ENCODE measurements at places on chromosomes 1 and 21.
A peak's percentile ranks its signal among the peaks of the same experiment; 100 is the strongest.

DNA sequence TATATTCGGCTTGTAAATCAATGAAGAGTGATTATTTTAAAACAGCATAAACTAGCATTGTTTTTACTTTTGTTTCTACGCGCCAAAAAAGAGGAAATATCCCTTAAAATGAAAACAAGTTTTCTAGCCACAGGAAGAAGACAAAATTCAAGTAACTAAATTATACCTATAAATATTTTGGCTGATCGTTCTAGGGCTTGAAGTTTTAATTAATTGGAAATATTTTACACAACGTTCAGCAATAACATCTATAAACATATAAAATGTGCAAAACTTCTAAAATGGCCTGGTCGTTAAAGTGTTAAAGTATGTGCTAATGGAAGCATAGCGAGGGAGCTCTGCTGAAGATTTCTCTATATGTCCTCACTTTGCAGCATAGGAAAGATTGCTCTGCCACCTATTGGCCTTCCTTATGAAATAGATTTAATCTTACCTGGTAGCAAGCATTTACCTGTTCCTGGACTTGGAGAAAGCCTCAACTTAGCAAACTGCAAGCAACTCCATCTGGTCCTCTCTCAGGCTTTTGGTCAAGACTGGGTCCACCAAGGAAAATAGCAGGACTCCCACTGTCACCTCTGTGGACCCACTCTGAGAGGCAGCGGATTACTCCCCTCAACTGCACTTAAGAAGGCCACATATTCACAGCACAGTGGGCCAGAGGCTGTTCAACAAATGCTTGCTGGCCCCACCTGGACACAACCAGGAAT lies 351.3 kb upstream of the RUNX1 start:
- DNase-seq: peak; percentile 3

- DNase-seq: no peak
Observed at GRCh38 chr1:246897302-246897701, 34.4 kb downstream of the AHCTF1 start.

- no peak for DNase-seq
Observed at GRCh38 chr1:7447093-7447492, 324.0 kb upstream of the VAMP3 start.

GRCh38 chr21:42411891-42412635 lies 8.4 kb downstream of the UBASH3A start:
- no peak for DNase-seq

GRCh38 chr1:22586356-22587130 lies 23.3 kb downstream of the EPHA8 start:
- DNase-seq: no peak

- no peak for DNase-seq
Observed at GRCh38 chr1:210437111-210437510, 108.4 kb downstream of the HHAT start.

- DNase-seq: no peak
Observed at GRCh38 chr1:11708554-11709350, 17.2 kb downstream of the DRAXIN start.

GRCh38 chr1:154736841-154737240 lies 128.9 kb upstream of the ADAR start:
- DNase-seq: no peak

DNA sequence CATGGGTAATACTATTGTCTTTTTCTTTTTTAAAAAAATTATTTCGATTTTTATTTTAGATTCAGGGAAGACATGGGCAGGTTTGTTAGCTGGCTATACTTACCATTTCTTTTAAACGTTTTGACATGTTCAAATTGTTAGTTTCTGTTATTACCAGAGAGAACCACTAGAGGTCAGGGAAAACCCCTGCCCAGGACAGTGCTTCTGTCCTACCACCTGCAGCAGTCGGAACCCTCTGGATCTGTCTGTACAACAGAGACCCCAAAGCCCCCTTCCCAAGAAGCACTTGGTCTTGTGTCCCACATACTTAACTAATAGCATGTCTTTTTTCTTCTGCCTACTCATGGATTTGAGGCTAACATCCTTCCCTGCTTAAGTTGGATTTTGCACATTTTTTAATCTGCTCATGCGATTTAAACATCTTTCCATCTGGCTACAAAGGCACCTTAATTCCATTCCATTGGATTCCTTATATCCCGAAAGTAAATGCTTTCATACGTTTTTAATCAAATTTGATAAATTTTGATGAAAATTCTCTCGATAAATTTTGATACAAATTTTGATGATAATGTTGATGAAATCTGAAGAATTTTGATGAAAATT lies 10.0 kb upstream of the C1orf115 start:
- DNase-seq: peak; percentile 42

DNA sequence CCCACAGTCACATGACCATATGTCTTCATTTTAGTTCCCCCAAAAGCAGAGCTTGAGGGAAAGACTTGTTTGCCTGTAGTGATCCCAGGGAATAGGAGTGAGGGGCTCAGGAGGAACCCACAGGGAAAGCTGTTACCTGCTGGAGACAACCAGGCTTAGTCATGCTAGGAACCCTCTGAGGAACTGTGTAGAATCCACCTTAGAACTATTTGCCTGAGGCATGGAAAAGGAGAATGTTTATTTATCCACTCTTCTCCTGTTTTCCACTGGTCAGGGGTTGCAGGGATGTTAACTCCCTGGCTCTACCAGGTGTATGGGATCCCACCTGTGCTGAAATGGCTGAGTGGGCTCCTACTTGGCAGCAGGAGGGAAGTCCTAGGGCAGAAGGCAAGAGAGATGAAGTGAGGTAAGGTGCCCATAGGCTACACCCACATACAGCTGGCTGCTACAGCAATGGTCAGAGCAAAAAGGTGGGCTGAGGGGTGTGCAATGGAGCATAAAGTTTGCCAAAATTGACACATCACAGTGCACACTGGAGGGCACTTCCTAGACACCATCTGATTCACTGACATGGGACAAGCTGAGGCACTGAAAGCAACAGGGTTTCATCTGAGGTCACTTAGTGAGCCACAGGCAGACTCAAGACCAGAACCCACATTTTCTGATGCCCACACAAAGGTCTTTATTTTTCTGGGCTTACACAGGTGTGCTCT lies 29.7 kb upstream of the CYP4B1 start:
- DNase-seq: no peak

DNA sequence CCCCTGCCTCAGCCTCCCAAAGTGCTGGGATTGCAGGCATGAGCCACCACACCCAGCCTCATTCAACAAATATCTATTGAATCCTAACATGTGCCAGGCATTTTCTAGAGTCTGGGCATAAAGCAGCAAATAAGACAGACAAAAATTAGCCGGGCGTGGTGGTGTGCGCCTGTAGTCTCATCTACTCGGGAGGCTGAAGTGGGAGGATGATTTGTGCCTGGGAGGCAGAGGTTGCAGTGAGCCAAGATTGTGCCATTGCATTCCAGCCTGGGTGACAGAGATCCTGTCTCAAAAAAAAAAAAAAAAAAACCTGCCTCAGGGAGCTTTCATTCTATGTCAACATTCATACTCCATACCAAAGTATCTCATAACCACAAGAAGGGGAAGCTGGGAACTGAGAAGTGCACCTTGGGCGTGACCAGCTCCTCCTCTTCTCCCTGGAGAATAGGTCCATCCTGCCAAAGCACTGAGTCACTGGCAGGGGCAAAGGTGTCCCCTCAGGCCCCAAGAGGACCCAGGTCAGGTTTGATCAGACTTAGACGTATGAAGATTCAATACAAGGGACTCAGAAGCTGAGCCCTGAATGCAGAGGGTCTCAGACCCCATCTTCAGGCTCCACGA lies 36.8 kb upstream of the PPP1R15B start:
- DNase-seq: no peak

Data from SK-N-DZ (cell line).